Mesothelial cell of epicardium (in vitro differentiated cells): ENCODE measurements at places on chromosomes 11 and 22. TPM values are rescaled to one million over a fixed set of nuclear protein-coding genes. Genes with fewer than 3 reads are reported as not detected.

KRTAP5-10 gene
- 0.22 to 0.32 TPM (median 0.31 TPM) in 3 replicates for total RNA-seq

PDGFB gene
- total RNA-seq: 14.2 to 15.2 TPM (median 14.7 TPM) in 3 replicates

XPNPEP3 gene
- total RNA-seq: 21.2 to 24.8 TPM (median 22.6 TPM) in 3 replicates

CCDC87 gene
- total RNA-seq: 0.25 to 0.42 TPM (median 0.41 TPM) in 3 replicates

HSPB2 gene
- 0.22 to 0.51 TPM (median 0.27 TPM) in 3 replicates for total RNA-seq

PTPRCAP gene
- total RNA-seq: 1.4 to 1.8 TPM (median 1.6 TPM) in 3 replicates

CHRNA10 gene
- 2.6 to 2.9 TPM (median 2.9 TPM) in 3 replicates for total RNA-seq

ACRV1 gene
- total RNA-seq: 0.25 TPM in 1 of 3 replicates, not detected in the others

FBLN1 gene
- total RNA-seq: 283 to 297 TPM (median 296 TPM) in 3 replicates

ELF5 gene
- 2.1 to 2.4 TPM (median 2.2 TPM) in 3 replicates for total RNA-seq

TSGA10IP gene
- not detected in 3 replicates for total RNA-seq

MICAL2 gene
- total RNA-seq: 8.9 to 15.4 TPM (median 15.0 TPM) in 3 replicates

LRP5 gene
- 72.5 to 76.6 TPM (median 74.7 TPM) in 3 replicates for total RNA-seq
